ENCODE measurements at places on chromosomes 12 and 14. TPM values are rescaled to one million over a fixed set of nuclear protein-coding genes. Genes with fewer than 3 reads are reported as not detected.

- no peak for DNase-seq
Observed at GRCh38 chr12:112207397-112207924, 82.1 kb downstream of the TRAFD1 start.

GRCh38 chr14:22890416-22890815, 7.4 kb downstream of the REM2 start:
- no peak for DNase-seq

GRCh38 chr12:27330846-27331245, 1.8 kb upstream of the BMAL2 start:
- DNase-seq, result no peak

DNA sequence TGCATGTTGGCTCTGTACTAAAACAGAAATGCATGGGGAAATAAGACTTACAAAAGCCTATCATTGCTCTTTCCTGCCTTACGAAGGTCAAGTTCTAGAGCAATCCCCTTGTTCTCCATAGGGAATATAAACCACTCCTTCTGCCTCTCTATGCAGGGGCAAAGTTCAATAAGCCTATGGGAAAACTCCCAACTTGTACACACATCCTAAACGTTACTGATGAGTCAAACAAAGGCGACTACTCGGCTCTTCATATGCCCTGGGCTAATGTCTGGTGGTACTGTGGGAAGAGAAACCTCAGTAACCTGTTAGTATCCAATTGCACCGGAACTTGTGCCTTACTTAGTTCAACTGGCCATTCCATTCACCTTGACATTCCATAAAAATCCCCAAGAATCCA, 32.7 kb downstream of the PRMT8 start:
- no peak for DNase-seq

DNA sequence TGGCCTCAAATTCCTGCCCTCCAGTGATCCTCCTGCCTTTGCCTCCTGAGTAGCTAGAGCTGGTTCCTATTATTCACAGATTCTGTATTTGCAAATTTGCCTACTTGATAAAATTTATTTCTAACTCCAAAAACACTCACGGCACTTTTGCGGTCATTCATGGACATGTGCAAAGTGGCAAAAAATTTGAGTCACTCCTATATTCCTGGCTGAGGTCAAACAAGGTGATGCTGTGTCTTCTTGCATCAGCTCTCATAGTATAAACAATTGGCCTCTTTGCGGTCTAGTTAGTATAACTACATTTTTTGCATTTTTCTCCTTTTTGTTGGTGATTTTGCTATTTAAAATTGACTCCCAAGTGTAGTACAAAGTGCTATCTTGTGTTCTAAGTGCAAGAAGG, 24.7 kb downstream of the ATF1 start:
- DNase-seq, result no peak

DNA sequence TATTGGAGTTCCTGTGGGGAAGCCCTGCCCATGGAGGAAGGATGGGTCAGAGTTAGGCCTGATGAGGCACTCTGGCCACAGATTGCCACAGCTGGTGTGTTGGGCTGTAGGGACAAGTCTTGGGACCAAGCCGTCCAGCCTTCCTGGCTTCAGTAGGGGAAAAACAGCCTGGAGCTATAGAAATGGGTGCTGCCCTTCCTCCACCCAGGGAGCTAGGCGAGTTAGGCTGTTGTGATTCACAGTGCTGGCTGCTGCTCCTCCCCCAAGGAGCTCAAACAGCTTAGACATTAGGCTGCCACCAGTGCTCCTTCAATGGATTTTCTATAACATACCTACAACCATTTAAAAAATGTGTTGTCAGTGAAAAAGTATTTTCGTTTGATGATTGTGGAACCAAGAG, 274.3 kb downstream of the RPL10L start:
- no peak for DNase-seq

DNA sequence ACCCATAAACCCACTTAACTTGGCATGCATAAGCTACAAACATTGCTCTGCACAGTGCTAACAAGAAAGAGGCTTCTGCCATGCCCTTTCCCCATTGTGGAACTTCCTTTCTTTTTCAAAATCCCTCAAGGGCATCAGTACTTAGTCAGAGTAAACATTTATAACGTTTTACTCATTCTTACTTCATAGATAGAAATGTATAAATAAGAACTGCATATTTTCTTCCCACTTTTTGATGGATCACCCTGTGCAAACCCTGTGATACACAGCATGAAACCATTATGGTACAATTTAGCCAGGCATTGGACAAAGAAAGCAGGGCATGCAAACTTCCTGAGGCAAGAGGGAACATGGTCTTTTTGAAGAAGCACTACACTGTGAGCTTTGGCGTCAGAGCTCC, 113.8 kb upstream of the FOXG1 start:
- DNase-seq, result no peak

GRCh38 chr14:105069522-105069870, 4.3 kb upstream of the GPR132 start:
- no peak for DNase-seq

DNA sequence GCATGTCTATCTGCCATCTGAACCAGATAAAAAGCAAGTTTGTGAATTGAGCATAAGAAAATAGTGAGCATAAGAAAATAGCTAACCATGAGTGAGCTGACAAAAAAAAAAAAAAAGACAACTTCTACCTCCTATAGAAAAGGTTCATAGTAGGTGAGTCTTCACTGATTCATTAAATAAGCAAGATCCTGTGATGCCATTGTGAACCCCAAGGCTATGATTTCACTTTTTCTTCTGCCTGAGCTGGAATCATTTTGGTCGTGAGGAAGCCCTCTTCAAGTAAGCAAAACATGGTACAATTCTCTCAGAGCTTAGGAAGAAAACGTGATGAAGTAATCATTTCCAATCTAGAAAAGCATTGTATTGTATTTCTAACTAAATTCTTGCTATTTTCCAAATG, 1.2 kb downstream of the PIK3C2G start:
- DNase-seq, result no peak

FBXL14 gene
- 6.4 TPM for total RNA-seq

RD3L gene
- total RNA-seq, result not detected

DNA sequence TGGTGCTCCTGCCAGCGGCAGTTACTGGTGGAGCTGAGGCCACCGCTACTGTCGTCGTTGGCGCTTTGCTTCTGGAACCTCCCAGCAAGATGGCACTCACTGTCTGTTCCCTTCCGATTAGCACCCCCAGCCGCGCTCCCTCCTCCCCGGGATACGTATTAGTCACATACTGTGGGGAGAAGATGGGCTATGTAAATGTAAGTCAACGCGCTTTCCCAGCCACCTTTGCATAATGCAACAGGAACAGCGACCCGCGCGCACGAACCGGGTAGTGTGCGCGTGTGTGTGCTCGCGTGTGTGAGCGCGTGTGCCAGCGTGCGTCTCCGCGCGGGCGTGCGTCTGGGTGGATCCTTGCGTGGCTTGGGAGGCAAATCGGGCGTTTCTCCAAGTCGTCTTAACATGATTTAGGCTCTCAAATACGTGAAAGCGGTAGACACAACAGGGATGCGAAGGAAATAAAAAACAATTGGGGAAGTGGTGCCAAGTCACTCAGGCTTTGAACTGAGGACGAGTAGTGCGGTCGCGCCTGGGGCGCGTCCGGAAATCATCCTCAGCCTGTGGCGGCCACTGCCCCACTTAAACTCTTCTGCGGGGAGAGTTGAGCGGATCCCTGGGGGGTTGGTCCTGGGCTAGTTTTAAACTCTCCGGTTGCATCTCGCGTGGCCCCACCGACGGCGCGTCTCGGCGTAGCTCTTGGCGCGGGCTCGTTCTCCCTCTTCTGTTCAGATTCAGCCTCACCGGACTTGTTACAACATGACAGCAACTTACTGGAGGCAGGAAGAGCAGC, 1.8 kb downstream of the FLRT2 start:
- no peak for DNase-seq

All from chondrocyte (in vitro differentiated cells).